ENCODE measurements at places on chromosomes 16 and 17.
A peak's percentile ranks its signal among the peaks of the same experiment; 100 is the strongest.

GRCh38 chr17:19937522-19937921 lies 40.1 kb downstream of the AKAP10 start:
- no peak for DNase-seq

DNA sequence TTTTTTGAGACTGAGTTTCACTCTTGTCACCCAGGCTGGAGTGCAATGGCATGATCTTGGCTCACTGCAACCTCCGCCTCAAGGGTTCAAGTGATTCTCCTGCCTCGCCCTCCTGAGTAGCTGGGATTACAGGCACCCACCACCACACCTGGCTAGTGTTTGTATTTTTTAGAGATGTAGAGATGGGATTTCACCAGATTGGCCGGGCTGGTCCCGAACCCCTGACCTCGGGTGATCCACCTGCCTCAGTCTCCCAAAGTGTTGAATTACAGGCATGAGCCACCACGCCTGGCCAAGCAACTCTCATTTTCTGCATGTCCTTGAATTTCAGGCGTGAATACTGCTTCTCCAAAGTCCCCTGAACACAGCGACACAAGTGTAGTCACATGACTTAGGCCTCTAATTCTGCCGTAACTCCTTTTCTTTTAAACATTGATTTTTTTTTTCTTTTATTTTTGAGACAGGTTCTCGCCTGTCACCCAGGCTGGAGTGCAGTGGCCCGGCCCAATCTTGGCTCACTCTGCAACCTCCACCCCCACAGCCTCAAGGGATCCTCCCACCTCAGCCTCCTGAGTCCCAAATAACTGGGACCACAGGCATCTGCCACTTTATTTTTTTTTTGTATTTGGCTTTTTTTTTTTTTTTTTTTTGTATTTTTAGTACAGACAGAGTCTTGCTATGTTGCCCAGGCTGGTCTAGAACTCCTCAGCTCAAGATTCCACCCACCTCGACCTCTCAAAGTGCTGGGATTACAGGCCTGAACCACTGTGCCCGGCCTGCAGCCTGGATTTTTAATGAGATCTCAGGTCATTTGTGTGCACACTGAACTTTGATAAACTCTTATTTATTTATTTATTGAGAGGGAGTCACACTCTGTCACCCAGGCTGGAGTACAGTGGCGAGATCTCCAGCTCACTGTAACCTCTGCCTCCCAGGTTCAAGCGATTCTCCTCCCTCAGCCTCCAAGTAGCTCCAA lies 124.6 kb downstream of the KCNJ18 start:
- DNase-seq = no peak

GRCh38 chr16:70685938-70686375 lies at the start of gene MTSS2:
Gene MTSS2 (minus strand): TSS chr16:70686053. CDS start chr16:70685791, 262 bp downstream.
- peak; percentile 28 for DNase-seq

GRCh38 chr16:73794994-73795393 lies 501.6 kb upstream of the PSMD7 start:
- no peak for DNase-seq

DNA sequence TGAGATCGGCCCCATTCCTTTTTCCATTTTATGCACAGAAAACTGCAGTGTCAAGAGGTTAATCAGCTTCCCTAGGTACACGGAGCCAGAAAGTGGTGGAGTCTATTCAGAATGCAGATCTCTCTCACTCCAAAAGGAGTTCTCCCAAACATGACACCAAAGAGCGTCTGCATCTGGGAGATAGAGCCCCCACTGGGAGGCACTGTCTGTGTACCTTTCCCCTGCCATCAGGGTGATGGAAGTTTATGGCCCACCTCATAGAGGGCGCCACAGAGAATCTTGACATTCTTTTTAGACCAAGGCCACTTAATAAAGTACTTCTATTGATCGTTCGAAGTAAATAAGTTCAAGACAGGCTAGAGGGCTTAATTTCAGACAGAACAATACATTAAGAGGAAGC lies 493.7 kb upstream of the ERCC4 start:
- no peak for DNase-seq

- no peak for DNase-seq
Observed at GRCh38 chr17:50675627-50676026, 32.1 kb downstream of the ANKRD40 start.

GRCh38 chr16:67608364-67608763 lies 36.6 kb upstream of the CARMIL2 start:
- DNase-seq = peak; percentile 55

DNA sequence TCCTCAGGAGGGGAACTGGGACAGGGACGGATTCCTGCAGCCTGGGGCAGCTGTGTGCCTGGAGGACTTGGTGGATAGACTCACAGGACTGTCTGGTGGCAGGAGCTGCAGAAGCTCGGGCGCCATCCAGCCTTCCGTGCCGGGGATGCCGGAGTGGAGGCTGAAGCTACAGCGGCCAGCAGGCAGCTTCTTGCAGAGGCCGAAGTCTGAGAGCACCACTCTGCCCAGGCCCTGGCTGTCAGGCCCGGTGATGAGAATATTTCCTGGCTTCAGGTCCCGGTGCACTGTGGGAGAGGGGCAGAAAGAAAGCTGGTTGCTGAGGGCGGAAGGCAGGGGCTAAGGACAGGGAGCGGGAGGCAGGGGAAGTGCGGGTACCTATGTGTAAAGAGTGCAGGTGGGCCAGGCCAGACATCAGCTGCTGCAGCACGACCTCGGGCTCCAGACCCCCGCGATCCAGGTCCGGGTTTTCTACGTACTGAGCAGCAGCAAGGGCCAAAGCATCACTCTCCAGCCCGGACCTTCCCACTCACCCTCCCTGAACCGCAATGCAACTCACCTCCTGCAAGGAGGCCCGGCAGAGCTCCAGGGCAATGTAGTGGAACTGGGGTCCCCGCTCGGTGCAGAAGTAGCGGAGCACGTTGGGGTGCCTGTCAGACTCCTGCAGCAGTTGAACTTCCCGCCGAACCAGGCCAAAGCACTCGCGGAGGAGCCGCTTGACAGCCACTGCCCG lies 16.1 kb downstream of the PLK1 start:
- DNase-seq = no peak

DNA sequence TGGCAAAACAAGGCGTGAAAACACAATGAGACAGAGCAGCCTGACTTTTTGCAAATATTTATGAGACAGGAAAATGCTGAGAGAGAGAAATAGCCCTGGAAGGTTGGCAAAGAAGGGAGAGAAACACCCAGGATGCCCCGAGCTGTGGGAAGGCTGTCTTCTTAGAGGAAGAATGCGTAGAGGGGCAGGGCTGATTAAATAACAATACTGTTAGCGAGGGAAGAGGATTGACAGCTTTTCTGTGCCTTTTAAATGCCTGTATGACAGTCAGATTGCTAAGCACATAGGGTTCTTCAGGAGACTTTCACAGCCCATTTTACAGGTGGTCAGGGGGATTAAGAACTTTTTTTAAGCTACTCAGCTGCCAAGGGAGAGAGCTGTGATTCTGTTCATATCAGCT lies 219.2 kb downstream of the SHISA9 start:
- DNase-seq = no peak

DNA sequence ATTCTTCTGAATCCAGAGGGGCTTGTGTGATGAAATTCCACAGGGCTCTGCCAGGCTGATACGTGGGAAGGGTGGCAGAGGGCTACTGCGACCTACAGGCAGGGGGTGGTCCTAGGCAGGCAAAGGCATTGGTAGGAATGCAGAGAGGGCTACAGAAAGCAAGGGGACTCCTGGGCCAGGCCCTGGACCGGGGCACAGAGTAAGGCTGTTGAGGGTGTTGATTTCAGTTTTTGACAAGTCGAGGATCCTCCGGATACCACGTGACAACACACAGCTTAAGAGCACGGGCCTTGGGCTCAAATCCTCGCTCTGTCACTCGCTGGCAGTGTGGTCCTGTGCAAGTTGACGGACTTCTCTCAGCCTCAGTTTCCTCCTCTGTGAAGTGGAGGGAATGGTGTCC lies 19.1 kb upstream of the DOC2B start:
- no peak for DNase-seq

- peak; percentile 9 for DNase-seq
Observed at GRCh38 chr16:22054847-22055590, 37.3 kb upstream of the VWA3A start.

DNA sequence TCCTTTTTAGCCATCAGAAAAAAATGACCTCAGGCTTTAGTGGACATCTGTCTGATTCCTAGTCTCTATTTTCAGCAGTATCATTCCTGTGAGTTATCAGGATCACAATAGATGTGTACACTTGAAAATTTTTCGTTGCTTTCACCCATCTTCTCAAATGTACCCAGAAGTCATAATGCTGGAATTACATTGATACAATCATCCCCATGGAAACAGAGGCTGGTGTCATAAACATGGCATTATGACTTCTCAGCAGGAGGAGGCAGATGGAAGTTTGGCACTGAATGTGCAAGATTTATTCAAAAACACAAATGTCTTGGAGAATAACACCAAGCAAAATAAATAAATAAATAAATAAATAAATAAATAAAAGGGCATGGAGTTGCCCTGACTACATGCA lies 292.5 kb downstream of the PHKB start:
- no peak for DNase-seq

DNA sequence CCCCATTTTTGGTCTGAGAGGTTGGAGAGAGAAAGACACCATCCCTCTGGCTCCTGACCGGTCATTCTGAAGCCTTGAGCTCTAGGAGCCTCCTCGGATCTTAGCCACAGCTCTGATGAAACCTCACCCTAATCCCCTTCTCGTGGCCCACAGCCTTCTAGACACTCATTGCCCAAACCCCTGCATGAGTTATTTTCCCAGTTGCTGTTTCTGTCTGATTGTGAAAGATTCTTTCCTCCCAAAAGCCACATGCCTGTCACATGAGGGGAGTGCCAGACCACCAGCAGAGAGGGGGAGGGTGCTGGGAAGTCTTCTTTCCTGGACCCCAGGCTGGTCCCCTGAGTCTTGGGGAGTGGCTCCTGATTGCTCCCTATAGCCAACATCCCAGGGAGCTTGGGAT lies 17.6 kb upstream of the ABR start:
- DNase-seq = peak; percentile 99

GRCh38 chr16:968620-969019 lies 2.2 kb downstream of the LMF1 start:
- no peak for DNase-seq

All from MV-4-11 (cell line).